ENCODE measurements at places on chromosomes 5 and 9.
A peak's percentile ranks its signal among the peaks of the same experiment; 100 is the strongest.

GRCh38 chr5:9557696-9558095 is 11.8 kb upstream of the SEMA5A start:
- peak; percentile 69 for DNase-seq

DNA sequence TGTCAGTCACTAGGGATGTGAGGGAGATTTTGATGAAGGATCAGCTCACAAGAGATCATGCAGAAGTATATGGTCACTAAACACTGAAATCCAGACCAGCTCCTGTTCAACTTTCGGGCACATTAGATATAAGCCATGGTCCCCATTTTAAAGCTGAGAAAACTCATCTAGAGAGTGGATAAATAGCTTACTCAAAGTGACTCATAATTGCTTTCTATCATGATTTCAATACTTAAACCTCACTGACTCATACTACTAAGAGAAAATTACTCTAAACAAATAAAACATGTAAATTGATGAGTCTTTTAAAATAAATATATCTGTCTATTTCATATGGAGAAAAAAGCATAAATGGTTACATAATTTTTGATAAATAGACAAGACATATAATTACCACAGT is 567.7 kb downstream of the TLR4 start:
- peak; percentile 4 for DNase-seq

- DNase-seq: peak; percentile 95
These were observed at the start of gene ZNF454 for GRCh38 chr5:178940569-178941360. TSS of gene ZNF454 (plus strand) at chr5:178941198. CDS start at chr5:178942792, 1,594 bp downstream.

GRCh38 chr9:40928803-40929487 is 199.5 kb downstream of the FOXD4L6 start:
- DNase-seq: no peak

DNA sequence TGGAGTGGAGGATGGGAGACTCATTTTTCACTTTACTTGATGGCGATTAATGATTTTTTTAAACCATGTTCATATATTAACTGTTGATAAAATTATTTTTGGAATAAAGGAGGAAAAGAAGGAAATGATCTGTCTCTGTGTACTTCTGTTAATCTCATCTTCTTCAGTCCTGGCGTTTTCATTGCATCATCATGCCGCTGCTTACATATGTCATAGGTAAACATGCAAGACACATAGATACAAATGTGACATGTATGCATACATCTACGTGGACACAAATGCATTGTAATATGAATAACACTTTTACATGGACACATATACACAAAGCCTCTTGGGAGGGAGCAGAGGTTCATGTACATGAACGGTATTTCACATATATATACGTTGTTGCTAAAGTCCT is 10.0 kb downstream of the TMEM174 start:
- DNase-seq: no peak

GRCh38 chr5:79023348-79023747 is 38.2 kb upstream of the ARSB start:
- no peak for DNase-seq

- DNase-seq: no peak
These were observed 14.7 kb upstream of the RAB14 start for GRCh38 chr9:121216271-121216805.
